Left colon (tissue), 2 donors: ENCODE measurements at places on chromosomes 5 and 9.

DNA sequence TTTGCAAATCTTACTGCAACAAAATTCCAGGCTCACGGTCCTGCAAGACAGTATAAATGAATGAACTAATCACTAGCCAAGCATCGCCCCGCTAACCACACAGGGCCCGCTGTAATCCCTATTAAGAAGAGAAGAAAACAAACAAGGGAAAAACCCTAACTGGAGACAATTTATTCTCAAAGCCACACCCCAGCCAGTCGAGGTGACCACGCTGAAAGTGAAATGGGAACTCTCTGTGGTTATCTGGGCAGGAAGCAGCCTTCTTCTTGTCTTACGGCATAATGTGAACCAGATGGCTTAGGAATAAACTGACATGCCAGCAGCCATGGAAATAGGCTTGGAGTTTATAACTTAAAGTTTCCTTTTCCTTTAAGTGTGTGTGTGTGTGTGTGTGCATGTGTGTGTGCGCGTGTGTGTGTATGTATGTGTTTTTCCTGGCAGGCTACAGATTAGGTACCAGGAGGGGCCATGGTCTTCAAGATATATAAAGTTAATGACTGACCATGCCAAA is 120.2 kb downstream of the SEMA6A start:
- DNase-seq = no peak

DNA sequence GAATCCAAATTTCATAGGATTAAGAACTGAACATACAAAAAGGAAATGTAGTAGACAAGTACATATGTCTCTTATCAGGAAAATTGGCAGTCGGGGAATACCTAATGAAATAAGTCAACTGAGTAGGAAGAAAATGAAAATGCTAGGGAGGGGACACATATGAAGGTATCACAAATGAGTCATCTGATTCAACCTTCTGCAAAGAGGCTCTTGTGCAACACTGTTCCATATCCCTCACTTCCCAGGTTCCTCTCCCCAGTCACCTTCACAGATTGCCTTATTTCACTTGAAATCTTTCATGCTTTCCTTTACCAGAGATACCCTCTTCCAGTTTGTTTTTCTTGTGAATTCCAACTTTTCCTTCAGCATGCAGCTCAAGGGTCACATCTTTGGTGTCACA is 139.0 kb downstream of the RFX3 start:
- no peak for DNase-seq

GRCh38 chr9:22147813-22148527 is 138.9 kb upstream of the CDKN2B start:
- DNase-seq = no peak

DNA sequence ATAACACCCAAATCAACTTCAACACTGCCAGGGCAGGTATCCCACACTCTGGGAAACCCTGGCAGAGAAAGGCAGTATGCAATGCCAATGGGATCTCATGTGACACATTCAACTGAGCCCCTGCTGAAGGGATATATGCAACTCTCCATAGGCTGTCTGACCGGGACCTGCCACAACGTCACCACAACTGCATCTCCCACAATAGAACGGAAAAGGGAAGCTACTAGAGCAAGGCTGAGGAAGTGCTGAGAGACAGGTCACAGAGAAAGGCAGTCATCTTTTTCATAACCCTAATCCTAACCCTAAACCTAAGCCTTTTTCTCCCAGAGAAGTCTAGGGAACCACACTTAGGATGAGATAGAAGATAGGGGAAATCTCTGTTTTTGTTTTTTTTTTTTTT is 345.9 kb upstream of the CD180 start:
- no peak for DNase-seq

- DNase-seq = no peak
Observed at GRCh38 chr5:115686051-115686737, 60.4 kb upstream of the TMED7 start.
